ENCODE measurements at places on chromosomes 2 and 18.

GRCh38 chr18:27606741-27607140, 421.6 kb upstream of the CHST9 start:
- no peak for DNase-seq

DNA sequence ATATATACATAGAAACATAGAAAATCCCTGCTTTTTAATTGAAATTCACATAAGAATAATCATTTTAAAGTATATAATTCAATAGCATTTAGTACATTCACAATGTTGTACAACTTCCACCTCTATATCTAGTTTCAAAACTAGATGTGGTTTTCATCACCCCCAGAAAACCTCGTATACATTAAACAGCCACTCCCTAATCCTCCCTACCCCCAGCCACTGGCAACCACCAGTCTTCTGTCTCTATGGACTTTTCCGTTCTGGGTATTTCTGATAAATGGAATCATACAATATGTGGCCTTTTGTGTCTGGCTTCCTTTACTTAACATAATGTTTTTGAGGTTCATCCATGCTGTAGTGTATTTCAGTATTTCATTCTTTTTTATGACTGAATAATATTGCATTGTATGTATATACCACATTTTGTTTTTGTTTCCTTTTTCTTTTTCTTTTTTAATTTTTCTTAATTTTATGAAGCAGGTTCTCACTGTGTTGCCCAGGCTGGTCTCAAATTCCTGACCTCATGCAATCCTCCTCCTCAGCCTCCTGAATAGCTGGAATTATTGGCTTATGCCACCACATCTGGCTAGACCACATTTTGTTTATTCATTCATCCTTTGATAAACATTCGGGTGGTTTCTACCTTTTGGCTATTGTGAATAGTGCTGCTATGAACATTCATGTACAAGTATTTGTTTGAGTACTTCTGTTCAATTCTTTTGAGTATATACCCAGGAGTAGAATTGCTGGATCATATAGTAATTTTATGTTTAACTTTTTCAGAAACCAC, 50.6 kb upstream of the RNF152 start:
- no peak for DNase-seq

GRCh38 chr18:45626330-45627203, 11.3 kb downstream of the SLC14A2 start:
- no peak for DNase-seq

DNA sequence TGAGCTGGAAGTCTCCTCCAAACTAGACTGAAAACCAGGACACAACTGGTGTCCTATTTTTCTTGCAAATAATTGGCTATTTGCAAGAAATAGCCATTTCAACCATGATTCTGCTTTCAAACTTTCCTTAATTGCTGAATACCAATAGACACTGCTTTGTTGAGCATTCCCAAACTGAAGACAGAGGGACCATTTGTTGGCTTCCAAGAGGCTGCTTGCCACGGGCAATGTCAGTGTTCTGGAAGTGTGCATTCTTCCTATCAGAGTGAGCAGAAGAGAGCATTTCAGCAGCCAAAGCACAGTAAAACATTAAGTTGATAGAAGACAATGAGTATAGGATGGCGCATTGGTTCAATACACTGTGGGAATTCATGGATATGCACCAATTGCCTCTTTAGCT, 360.5 kb upstream of the RGPD4 start:
- DNase-seq: no peak

DNA sequence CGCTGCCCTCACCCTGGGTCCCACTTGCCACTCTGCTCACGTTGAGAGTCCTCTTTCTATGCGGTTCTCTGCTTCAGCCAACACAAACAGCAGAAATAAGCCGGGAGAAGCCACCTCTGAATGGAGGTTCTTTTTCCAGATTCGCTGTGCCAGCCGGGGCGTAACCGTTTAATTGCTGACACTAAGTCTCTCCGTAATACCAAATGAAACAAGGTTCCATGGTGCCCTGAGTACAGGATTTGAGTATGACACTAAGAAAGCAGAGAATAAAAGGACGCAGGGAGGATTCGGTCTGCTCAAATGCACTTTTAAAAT, 37.6 kb downstream of the CTIF start:
- DNase-seq: no peak

DNA sequence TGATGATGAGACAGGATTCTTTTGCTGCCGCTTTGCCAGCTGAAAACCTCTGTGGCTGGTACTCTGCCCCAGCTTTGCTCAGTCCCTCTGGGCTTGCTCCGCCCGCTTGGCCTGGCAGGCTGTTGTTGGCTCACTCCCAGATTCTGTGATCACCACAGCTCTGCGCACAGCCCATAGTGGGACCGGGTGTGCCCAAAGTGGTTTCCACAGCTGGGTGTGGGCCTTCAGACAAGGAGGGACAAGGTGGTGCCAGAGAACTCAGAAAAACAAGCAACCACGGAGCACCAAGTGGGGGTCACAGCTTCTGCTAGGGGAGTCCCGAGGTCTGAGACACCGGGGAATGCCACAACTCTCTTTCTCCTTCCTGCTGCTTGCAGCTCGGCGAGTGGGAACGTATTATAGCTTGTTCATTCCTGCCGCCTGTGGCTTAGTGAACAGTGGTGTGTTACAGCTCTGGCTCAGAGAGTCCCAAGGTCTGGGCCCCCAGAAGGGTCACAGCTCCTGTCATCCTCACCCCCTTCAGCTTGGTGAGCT, 9.2 kb upstream of the KYNU start:
- DNase-seq: peak; percentile 26

DNA sequence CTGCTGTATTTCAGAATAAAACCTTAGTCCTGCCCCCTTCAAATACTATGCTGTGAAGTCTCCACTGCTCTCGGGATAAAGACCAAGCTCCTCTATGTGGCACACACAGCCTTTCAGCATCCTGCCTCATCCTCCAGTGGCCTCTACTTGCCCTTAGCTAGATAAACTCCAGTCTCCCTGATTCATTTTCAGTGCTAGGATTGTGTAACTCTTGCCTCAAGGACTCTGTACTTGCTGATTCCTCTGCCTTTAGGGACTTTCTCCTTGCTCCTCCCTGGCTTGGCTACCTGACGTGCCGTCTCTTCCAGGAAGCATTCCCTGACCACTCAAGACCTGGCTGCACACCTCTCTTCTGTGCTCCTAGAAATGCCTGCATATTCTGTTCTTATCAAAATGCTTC, 416.7 kb downstream of the MTX2 start:
- no peak for DNase-seq

- no peak for DNase-seq
These were observed 85.6 kb downstream of the DDX1 start for GRCh38 chr2:15677141-15677843.

- no peak for DNase-seq
These were observed 61.0 kb upstream of the AGPS start for GRCh38 chr2:177331466-177331997.

DNA sequence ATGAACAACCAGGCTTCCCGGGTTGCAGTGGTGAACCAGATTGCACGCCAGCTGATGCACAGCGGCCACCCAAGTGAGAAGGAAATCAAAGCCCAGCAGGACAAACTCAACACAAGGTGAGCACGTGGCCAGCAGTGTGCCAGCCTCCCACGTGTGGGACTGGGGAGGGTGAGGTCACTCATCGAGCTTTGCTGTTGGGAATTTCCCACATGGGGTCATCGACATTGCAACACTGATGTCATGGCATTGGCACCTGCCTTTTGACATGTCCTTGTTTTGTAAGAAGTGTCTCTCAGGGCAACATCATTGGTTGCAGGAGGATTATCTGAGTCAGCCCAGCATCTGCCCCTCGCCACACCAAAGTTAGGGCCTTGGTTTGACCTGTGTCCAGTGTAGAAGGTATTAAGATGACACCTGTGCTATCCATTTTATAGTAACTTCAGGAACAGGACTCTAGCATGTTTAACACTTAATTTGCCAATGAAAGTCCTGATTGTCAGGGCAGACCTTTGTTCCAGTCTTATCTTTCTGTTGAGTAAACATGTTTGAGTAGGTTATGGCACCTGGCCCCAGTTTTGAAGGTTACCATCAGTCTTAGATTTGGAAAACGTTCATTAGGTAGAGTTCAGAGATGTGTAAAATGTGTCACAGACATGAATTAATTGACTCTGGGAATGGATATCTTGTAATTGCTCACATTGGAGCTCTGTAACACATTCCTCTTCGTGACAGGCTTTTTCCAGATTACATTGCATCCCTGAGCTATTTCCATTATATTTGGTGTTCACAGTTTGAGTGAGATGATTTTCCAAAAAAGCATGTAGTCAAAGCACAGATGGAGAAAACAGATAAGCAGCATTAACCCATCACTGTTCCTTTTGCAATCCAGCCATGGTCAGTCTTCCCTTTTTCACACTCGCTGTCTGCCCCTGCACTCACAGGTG, 93.3 kb upstream of the EML6 start:
- peak; percentile 23 for DNase-seq

- DNase-seq: peak; percentile 52
These were observed 25.0 kb upstream of the RAPGEF4 start for GRCh38 chr2:172710584-172711047.

DNA sequence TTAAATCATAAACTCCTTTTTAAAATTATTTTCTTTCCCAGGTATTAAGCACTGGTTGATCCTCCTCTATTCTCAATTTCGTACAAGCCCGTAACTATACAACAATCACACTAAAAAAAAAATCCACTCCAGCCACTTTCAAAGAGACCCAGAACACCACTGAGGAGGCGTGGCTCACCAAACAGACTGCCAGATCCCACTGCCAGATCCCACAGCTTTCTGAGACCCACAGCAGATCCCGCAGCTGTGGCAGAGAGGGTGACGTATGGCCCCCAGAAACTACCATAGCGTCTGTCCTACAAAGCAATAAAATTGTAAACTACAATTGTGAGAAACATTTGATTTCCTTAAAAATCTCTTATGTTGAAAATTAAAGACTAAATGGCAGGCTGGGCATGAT, 230.7 kb upstream of the PXDN start:
- DNase-seq: no peak

DNA sequence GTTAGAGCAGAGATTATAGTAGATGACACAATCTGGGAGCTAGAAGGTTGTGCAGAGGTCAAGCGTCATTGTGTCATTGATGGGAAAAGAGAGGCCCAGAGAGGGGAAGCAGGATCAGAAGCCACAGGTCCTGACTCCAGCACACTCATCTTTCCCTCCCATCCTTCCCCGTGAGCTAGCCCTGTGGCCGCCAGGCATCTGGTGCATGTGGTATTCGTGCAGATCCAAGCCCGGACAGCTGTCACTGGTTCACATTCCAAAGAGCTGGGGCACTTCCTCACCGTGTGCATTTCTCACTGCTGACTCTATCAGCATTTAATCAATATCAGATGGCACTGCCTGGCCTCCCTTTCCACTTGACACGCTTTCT, 94.1 kb upstream of the THOC1 start:
- no peak for DNase-seq

DNA sequence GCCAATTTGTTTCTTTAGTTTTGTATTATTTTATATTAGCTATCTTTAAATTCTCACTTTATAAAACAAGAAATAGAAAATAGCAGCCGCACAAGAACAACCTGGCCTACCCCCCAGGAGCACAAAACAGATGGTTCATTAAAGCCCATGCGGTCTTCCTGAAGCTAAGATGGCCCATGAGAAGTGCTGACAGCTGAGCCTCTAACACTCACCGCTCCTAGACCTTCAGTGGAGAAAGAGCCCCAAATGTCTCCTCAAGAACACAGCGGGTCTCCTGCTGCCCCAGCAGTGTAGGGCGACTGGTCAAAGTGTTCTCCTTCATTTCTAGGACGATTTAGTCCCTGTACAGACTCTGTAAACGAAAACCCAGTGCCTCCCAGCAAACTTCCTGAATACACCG, 45.1 kb downstream of the LPIN2 start:
- DNase-seq: no peak

- DNase-seq: no peak
These were observed 252.9 kb downstream of the ATAD2B start for GRCh38 chr2:23673830-23674679.

- DNase-seq: no peak
These were observed 137.2 kb downstream of the LAMA1 start for GRCh38 chr18:6980363-6980762.
